MM.1S (cell line): ENCODE measurements at places on chromosomes 7 and 10.

- no peak for DNase-seq
Measured at GRCh38 chr7:122413339-122413738, 108.8 kb upstream of the FEZF1 start.

DNA sequence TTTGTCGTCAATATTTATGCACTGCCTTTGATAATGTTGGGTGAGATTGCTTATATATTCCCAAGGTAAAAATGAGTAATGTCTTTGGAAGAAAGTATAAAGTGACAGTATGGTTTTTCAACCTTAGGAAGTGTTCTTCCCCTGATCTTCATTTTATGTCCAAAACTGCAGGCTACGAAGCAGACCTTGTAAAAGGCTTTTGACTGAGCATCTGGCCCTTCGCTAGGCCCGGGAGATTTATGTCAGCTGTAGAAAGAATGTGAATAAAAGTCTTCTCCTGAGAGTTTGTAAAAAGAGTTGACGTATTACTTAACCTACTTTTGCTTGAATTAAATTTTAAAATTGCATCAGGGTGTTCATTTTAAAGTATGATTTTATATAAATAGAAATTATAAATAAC lies 116.8 kb downstream of the CPED1 start:
- DNase-seq, result no peak

GRCh38 chr10:77550378-77550777 lies 87.2 kb downstream of the KCNMA1 start:
- DNase-seq, result no peak

GRCh38 chr10:62638062-62638477 lies 166.4 kb upstream of the ADO start:
- peak; percentile 67 for DNase-seq

GRCh38 chr10:79243181-79244067 lies 103.8 kb upstream of the PPIF start:
- peak; percentile 77 for DNase-seq

DNA sequence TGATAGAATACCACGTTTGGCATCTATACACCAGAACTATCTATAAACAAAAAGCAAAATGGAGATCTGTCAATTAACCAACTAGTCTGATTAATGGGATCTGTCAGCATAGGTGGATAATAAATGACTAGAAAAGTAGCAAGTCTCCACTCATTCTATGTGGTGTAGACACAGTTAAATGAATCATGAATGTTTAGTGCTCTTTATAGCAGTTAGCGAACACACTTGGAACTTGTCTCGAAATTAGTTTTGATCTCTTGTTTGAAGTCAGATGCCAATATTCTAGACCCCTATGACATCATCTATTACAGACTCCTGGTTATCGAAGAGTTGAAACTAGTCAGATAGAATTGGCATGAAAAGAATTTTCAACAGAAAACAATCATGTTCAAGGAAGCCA lies 259.7 kb downstream of the AHR start:
- DNase-seq, result no peak
